ENCODE measurements at places on chromosomes 2 and 18.

- no peak overlapping the region for H3K27ac ChIP-seq
- DNase-seq = no peak
- no peaks in the 10 kb centered on the region for H3K27me3 ChIP-seq
- H3K36me3 ChIP-seq = no peaks in the 10 kb centered on the region
Observed at GRCh38 chr2:30784682-30785081, 22.6 kb downstream of the CAPN13 start.

- no peaks in the 10 kb centered on the region for H3K27me3 ChIP-seq
- no peak overlapping the region for H3K4me3 ChIP-seq
- no peaks in the 10 kb centered on the region for H3K36me3 ChIP-seq
- no peak for DNase-seq
Observed at GRCh38 chr2:139805441-139805840, 1025.3 kb upstream of the NXPH2 start.

GRCh38 chr18:50955253-50955652 is 12.6 kb upstream of the ELAC1 start:
- no peak overlapping the region for H3K4me3 ChIP-seq
- no peak overlapping the region for H3K27ac ChIP-seq
- DNase-seq = no peak
- no peaks in the 10 kb centered on the region for H3K4me1 ChIP-seq
- H3K27me3 ChIP-seq = peaks cover 3% of the 10 kb centered on the region

DNA sequence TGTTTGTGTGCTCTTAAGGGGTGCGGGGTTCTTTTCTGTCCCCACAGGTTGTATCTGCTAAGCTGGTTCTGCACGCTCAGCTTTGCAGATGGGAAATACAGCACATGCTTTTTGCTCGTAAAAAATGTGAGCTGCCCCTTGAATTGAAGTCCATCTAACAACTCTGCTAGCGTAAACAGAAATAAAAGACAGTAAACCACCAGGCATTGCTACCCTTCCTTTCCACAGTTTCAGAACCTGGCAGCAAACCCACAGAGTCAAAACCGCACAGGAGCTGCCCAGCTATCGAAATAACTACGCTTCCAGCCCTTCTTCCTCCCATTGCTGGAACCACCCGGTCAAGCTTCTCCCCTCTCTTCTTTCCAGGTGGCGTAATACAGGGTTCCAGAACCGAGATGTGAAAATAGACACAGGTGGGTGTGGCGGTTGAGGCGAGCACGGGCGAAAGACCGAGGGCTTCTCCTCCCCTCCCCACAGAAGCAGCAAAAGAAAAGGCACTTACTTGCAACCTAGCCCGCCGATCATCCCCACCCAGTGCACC is 479 bp downstream of the SCN9A start:
- no peak for DNase-seq
- no peaks in the 10 kb centered on the region for H3K27me3 ChIP-seq
- peak overlapping the region; percentile 73 for H3K4me3 ChIP-seq
- peaks cover 8% of the 10 kb centered on the region for H3K4me1 ChIP-seq
- H3K27ac ChIP-seq = no peak overlapping the region

DNA sequence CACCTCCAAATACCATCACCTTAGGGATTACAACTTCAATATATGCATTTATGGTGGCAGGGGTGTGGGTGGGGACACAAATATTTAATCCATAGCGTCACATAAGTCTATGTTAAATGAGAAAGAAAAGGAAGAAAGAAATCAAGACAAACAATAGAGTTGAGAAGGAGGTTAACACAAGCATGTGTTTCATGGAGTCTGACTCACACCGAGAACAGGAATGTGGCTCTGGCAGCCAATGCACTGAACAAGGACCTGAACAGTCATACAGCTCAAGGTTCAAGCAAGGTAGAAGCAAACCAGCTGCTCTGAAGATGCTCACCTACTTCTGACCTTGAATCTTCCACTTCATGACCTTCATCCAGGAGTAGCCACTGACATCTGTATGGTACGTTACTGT is 36.2 kb upstream of the LPIN1 start:
- no peak for DNase-seq
- no peak overlapping the region for H3K4me3 ChIP-seq
- H3K4me1 ChIP-seq = no peaks in the 10 kb centered on the region

DNA sequence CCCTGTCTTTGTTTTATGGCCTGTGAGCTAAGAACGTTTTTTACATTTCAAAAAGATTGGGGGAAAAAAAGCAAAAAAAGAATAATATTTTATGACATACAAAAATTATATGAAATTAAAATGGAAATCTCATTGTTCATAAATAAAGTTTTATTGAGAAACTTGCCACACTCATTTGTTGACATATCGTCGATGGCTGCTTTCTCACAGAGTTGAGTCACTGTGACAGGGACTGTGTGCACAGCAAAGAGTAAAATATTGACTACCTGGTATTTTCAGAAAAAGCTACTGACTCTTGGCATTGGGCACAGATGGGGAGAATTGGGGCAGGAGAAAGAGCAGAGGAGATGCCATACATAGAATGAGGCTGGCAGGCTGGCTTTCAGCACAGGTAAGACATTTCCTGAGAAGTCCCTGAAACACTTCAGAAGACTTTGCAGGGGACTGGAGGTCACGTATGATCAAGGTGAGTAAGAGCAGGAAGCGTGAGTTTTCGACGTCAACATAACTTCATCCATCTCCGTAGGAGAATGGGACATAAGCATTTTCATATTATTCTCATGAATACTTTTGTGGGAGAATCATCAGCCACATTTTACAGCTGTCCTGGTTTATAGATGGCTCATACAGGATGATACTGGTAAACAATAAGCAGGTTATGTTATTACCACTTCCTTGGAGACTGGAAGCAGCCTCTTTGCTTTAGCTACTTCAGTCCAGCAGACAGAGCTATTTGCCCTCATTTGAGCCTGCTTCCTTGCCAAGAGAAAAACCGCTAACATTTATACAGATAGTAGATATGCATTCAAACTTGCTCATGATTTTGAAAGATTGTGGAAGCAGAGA is 32.5 kb upstream of the PUM2 start:
- H3K27me3 ChIP-seq = peaks cover 2% of the 10 kb centered on the region
- no peak overlapping the region for H3K27ac ChIP-seq
- H3K36me3 ChIP-seq = no peaks in the 10 kb centered on the region
- no peak for DNase-seq
- no peaks in the 10 kb centered on the region for H3K4me1 ChIP-seq

DNA sequence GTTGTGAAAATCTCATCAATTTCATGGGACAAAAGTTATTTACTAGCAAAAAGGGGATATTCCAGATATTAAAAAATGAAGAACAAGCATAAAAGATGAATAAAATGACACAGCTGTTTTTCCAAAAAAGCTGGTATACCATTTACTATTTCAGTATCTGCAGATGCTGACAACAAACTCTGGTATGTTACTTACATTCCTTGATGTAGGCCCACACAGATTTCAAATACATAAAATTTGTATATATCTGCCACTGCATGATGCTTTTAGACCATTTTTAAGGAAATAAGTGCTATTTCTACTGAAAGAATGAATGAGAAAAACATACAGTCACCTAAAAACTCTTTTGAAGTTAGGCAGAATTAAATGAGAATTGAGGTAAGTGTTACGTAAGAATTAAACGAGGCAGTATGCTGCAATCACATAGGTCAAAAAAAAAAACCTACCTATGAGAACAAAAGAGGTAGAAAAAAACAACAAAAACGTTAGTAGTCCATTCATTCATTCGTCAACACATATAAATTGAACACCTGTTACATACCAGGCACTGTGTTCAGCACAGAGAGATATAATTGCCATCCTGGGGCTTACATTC is 32.5 kb downstream of the ARL5A start:
- DNase-seq = no peak
- peaks cover 18% of the 10 kb centered on the region for H3K4me1 ChIP-seq
- H3K27ac ChIP-seq = no peak overlapping the region
- no peaks in the 10 kb centered on the region for H3K27me3 ChIP-seq
- no peak overlapping the region for H3K4me3 ChIP-seq

- H3K4me3 ChIP-seq = no peak overlapping the region
- H3K27me3 ChIP-seq = peaks cover 2% of the 10 kb centered on the region
- no peaks in the 10 kb centered on the region for H3K36me3 ChIP-seq
- H3K4me1 ChIP-seq = no peaks in the 10 kb centered on the region
- no peak for DNase-seq
Observed at GRCh38 chr18:65548316-65548715, 202.5 kb upstream of the CDH7 start.
